ENCODE measurements at places on chromosomes 6 and 20.

DNA sequence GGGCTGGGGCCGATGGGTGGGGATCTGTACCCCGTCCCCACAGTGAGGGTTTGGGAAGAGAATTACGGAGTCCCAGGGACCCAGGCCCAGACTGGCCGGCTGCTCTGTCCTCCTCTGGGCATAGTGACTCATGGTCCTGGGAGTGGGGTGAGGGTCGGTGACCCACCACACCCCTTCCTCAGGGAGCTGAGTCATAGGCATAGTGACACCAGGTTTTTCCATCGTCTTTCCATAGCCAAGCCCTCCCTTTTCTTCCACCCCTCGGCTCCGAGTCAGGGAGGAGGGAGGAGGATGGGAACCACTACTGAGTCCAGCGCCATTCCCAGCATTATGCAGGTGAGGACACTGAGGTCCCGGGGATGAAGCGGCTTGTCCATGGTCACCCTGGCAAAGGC lies 8.9 kb downstream of the CYP21A2 start:
- no peak for DNase-seq

- no peak for DNase-seq
These were observed 11.1 kb upstream of the NOTCH4 start for GRCh38 chr6:32234934-32235333.

DNA sequence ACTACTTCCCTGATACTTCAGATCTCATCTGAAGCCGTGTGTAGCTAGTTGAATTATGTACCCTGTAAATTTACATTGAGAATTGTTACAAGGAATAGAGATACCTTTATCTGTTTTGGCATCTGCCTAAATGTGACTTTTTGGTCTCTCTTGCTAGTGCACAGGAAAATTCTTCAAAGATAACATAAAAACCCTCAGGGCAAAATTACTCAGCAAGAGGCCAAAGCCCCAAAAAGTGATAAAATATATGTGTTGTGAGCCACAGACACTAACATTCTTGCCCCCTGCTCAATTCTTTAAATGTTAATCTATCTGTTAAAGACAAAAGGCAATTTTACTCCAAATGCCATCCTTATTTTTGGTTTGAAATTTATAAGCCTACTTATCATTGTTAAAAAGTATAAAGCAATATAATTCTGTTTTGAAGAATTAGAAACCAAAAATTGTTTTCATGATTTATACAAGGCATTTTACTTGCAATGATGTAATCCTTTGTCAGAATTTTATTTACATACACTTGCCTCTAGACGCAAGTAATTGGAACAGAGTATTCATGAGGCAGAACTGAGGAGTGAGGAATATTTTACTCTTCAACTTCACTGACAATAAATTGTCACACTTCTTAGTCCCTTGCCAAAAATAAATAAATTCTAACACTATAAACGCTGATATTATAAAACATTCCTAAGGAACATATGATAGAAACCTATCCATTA lies 186.2 kb downstream of the EPM2A start:
- no peak for DNase-seq

DNA sequence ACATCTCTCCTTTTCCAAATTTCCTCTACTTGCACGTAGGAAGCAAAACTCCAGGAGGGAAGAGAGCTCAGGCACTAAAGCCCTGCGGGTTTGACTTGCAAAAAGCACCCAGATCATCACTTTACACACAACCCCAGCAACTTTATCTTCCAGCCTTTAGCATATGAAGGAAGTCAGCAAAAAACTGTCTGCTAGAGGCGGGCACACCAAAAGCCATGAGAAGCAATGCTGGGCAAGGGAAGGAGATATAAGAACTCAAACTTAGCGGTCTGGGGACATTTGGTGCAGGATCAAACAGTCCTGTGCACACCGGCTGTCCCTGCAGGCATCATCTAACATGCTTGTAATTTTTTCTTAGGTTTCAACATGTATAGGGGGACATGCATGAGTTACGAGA lies 113.3 kb downstream of the JPH2 start:
- DNase-seq = no peak

- no peak for DNase-seq
These were observed 578.2 kb upstream of the NRSN1 start for GRCh38 chr6:23547851-23548250.

DNA sequence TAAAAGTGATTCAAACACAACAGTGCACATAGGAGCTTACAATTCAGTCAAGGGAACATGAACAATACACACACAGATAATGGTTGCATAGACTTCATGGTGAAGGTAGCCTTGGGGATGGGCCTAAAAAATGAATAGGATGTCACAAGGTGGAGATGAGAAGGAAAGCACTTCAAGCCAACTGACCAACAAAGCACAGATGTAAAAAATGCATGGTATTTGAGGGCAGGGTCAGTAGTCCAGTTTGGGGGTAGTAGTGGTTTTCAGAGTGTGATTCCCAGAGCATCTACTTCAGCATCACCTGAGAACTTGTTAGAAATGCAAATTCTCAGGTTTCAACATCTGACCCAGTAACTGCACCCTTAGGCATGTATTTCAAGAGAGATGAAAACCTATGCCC lies 88.9 kb downstream of the PERP start:
- no peak for DNase-seq

DNA sequence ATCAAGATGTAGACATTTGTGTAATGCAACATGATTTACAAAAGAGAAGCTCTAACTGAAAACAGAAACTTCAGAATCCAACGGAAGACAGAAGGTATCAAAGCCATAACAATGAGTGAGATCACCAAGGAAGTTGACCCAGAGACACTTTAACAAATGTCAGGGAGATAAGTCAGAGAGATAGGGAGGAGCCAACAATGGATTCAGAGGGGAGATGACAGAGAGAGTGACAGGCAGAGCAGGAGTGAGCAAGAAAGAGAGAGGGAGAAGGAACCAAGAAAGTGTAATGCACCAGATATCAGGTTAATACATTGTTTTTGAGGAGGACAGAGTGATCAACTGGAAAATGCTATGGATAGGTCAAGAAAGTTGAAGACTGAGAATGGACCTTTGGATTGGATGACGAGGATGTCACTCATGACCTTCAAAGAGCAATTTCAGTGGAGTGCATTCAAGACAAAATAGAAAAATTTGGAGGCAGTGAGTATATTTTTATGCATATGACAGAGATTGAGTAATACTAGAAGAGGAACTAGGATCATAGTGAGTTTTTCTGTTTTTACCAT lies 86.6 kb downstream of the TRDN start:
- DNase-seq = no peak

GRCh38 chr20:32622585-32623468 lies 37.7 kb upstream of the NOL4L start:
- DNase-seq = no peak

GRCh38 chr20:9360431-9360830 lies 154.0 kb upstream of the LAMP5 start:
- DNase-seq = no peak

- DNase-seq = no peak
These were observed 6.6 kb upstream of the TBC1D7 start for GRCh38 chr6:13334953-13335352.

GRCh38 chr20:1534526-1534925 lies 23.0 kb downstream of the SIRPD start:
- no peak for DNase-seq

GRCh38 chr6:29506446-29507067 lies 18.8 kb upstream of the MAS1L start:
- no peak for DNase-seq

DNA sequence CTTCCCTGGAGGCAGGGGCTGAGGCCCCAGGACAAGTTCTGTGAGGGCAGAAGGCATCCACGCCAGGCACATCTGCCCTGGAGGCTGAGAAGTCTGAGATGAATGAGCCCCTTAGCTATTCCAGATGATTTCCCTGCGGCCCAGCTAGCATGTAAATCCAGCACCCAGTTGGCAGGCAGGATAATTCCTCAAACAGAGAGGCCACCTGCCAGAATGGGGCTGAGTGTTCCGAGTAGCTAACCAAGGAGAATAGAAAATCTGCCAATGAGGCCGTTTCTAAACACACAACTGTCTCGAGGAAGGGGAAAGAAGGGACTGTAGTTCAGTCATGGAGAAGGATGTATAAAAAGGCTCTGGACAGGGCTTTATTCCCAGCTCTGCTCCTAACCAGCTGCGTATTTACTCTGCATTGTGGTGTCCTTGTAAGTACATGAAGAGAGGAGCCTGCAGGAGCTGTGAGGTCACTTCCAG lies 211.4 kb upstream of the CDYL start:
- DNase-seq = peak; percentile 38

DNA sequence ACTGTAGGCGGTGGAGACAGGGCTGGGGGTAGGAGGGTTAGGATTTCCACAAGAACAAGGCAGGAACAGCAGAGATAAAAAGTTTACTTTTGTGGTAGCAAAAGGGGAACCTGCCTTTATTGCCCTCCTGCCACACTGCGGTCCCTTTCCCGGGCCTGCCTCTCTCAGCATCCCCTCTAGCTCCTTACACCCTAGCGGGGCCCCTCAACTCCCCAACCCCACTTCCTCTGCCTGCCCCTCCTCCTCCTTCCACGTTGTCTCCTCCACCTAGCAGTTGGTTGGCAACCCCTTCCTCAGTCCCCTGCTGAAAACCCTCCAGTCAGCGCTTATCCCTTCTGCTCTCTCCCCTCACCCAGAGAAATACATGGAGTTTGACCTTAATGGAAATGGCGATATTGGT lies 714 bp downstream of the AIF1 start:
- no peak for DNase-seq

GRCh38 chr6:166589786-166590574 lies 3.5 kb upstream of the RAMACL start:
- no peak for DNase-seq

GRCh38 chr6:161079566-161080262 lies 88.1 kb downstream of the MAP3K4 start:
- no peak for DNase-seq

GRCh38 chr6:113842165-113842564 lies 15.0 kb upstream of the MARCKS start:
- DNase-seq = no peak

GRCh38 chr6:12182676-12183075 lies 107.5 kb upstream of the EDN1 start:
- no peak for DNase-seq

- DNase-seq = peak; percentile 56
These were observed 90.5 kb downstream of the SYNJ2 start for GRCh38 chr6:158072083-158072721.

DNA sequence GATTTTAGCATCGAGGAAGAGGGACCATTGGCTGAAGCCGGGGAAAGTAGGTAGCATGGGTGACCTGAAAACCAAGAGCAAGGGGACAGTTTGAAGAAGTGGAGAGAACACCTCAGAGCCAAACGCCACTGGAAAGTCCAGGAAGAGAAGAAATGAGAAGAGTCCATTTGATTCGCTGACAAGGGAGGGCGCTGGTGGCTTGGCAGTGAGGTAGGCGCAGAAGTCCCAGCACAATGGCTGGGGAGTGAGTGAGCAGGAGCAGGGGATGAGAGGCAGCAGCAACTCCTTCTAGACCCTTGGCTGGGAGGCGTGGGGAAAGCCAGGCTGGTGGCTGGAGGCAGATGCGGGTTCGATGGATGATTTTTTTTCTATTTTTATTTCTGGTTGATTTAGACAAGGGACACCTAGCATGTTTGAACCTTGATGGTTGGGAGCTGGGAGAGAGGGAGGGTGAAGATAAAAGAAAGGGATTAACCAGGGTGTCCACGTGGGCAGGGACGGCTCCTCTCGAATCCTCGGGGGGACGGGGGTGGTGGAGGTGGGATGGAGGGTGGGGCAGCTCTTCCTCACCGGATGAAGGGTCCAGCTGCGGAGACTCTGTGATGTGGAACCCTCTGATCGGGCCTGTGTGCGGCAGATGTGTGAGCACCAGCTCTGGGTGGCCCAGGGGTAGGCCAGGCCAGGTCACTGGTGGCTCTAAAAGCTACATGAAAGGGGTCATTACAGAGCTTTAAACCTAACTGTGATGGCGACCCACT lies 164.2 kb downstream of the NFATC2 start:
- DNase-seq = no peak

DNA sequence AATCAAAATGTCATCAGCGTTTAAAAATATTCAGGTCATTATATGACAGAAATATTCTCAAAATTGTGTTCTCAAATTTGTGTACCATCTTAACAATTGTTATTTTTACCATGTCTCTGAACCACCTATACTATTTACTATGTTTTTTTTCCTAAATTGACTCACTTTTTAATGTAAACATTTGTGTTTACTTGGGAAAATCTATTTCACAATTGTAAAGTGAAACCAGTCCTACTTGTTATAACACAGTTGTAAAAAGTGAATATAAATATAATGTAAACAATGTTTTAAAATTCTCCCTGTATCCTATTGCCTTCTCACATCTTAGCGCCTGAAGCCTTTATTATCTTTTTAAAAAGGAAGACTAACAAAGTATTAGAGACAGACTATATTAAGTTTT lies 83.5 kb downstream of the ADGRG6 start:
- no peak for DNase-seq

- no peak for DNase-seq
These were observed 6.3 kb downstream of the BMP6 start for GRCh38 chr6:7732228-7732627.

- no peak for DNase-seq
These were observed 12.4 kb upstream of the MAPK13 start for GRCh38 chr6:36117658-36118549.

GRCh38 chr6:105748737-105749161 lies 337.4 kb upstream of the PRDM1 start:
- DNase-seq = no peak

GRCh38 chr6:45438151-45438550 lies 60.4 kb upstream of the SUPT3H start:
- no peak for DNase-seq

GRCh38 chr20:1654996-1655395 lies 2.6 kb downstream of the SIRPG start:
- no peak for DNase-seq

GRCh38 chr6:107083047-107083768 lies 32.1 kb downstream of the BEND3 start:
- no peak for DNase-seq

DNA sequence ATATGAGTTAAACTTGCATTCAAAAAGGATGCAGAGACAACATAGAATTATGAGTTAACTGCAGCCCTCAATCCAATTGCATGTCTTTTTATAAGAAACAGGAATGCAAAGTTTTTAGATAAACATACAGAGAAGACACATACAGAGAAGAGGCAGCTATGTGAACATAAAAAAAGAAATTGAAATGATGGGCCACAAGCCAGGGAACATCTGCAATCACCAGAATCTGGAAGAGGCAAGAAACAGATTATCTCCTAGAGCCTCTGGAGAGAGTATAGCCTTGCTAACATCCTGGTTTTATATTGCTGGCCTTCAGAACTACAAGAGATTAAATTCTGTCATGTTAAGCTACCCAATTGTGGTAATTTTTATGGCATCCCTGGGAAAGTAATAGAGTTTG lies 257.2 kb upstream of the EYS start:
- no peak for DNase-seq

Measured in substantia nigra (tissue), 51 donors.